NCI-H146 (cell line): ENCODE measurements at places on chromosomes 12 and 14.
A peak's percentile ranks its signal among the peaks of the same experiment; 100 is the strongest.

GRCh38 chr14:82055515-82056115 lies 522.0 kb upstream of the SEL1L start:
- DNase-seq: no peak

GRCh38 chr14:74235017-74235416 lies 4.2 kb upstream of the VSX2 start:
- no peak for DNase-seq

GRCh38 chr14:52310541-52310940 lies 3.6 kb upstream of the PTGER2 start:
- no peak for DNase-seq

- no peak for DNase-seq
These were observed 128.8 kb downstream of the ADGRD1 start for GRCh38 chr12:131082290-131083194.

DNA sequence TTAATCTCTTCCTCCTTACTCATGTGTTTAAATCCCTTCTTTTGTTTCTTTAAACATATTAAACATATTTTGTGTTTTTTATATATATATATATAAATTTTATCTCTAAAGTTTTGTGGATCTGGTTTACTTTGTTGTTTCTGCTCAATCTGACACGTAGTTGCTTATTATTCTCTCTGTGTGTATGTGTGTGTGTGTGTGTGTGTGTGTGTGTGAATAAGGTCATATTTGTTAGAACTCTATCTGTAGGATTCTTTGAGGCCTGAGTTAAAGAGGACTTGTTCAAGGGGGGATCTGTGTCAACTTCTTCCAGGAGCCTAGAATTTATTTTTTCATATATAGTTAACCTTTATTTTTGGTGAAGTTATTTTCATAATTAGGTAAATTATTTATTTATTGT lies 2.7 kb downstream of the GPR65 start:
- DNase-seq: no peak

- no peak for DNase-seq
These were observed 127.1 kb upstream of the BMP4 start for GRCh38 chr14:54083549-54084239.

GRCh38 chr14:70398280-70398679 lies 18.6 kb downstream of the SYNJ2BP start:
- DNase-seq: no peak

DNA sequence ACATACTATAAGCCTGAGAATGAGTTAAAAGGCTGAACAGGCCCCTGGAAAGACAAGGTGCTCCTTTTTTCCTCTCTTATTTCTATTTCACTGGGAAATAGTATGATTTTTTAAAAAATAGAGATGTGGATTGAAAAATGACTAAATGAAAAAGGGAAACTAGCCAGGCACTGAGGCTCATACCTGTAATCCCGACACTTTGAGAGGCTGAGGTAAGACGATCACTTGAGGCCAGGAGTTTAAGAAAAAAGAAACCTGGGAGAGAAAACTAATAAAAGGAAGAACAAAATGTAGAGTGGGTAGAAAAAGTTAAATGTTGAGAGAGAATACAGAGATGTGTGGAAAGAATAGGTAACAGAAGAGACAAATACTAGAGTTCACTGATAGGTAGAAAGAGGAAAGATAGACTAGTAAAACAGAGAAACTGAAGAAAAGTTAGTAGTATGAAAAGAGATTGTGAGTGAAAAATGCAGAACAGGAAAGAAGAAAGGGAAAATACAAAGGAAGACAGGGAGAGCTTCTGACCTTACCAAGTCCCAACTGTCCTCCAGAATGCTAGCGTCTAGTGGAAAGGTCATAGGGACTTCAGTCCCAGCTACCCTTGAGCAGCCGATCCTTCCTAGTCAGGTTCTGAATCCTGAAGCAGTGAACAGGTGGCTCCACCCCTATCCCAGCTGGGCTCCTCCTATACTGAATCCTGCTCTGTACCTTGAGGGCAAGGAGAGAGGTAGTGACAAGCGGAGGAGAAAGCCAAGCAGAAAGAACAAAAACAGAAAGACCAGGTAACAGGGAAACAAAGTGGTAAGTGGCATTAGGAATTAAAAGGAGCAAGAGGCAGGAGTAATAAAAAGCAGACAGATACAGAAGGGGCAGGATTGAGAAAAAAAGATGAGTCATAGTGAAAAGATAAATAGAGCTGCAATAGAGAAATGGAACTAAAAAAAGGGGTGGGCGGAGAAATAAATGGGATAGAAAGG lies 7.3 kb downstream of the TMEM116 start:
- peak; percentile 31 for DNase-seq

- no peak for DNase-seq
These were observed 36.0 kb upstream of the TRHDE start for GRCh38 chr12:72236071-72236705.

- DNase-seq: no peak
These were observed 7.2 kb downstream of the SLC38A1 start for GRCh38 chr12:46261646-46262045.
